ENCODE measurements at places on chromosomes 1 and 21. TPM values are rescaled to one million over a fixed set of nuclear protein-coding genes. Genes with fewer than 3 reads are reported as not detected.

Gene CGN
- total RNA-seq = 19.7 TPM

GRCh38 chr1:187563191-187563590 is 734.4 kb downstream of the PLA2G4A start:
- no peak for DNase-seq
- H3K27me3 ChIP-seq = no peaks in the 10 kb centered on the region
- H3K27ac ChIP-seq = no peak overlapping the region
- no peak overlapping the region for H3K4me3 ChIP-seq
- no peaks in the 10 kb centered on the region for H3K4me1 ChIP-seq
- no peaks in the 10 kb centered on the region for H3K36me3 ChIP-seq

GRCh38 chr1:37633938-37634243 is 801 bp downstream of the RSPO1 start:
- H3K4me3 ChIP-seq = no peak overlapping the region
- H3K27ac ChIP-seq = no peak overlapping the region
- no peaks in the 10 kb centered on the region for H3K4me1 ChIP-seq
- no peak for DNase-seq

Gene PDPN
- not detected for total RNA-seq

DNA sequence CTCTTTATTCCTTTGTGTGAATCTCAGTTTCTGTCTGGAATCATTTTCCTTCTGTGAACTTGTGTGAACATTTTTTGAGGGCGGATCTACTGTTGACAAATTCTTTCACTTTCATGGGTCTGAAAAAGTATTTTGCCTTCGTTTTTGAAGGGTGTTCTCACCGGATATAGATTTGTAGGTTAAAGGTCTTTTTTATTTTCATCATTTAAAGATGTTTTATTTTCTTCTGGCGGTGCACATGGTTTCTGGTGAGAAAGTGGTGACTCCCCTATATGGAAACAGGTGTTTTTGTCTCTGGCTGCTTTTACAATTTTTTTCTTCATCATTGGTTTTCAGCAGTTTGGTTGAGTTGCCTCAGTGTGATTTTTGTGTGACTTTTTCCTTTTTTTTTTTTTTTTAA is 94.9 kb downstream of the DYRK1A start:
- no peak overlapping the region for H3K4me3 ChIP-seq
- no peaks in the 10 kb centered on the region for H3K4me1 ChIP-seq
- H3K27ac ChIP-seq = no peak overlapping the region
- no peaks in the 10 kb centered on the region for H3K27me3 ChIP-seq

Data from HCT116 (cell line).